Kidney glomerular epithelial cell (primary cell): ENCODE measurements at places on chromosomes 5 and 9.

GRCh38 chr5:169711551-169712225 lies 74.6 kb downstream of the DOCK2 start:
- no peak for DNase-seq

- peak; percentile 46 for DNase-seq
Observed at GRCh38 chr9:110257097-110257841, 962 bp upstream of the TXN start.

GRCh38 chr9:117992006-117992405 lies 287.8 kb downstream of the TLR4 start:
- no peak for DNase-seq

DNA sequence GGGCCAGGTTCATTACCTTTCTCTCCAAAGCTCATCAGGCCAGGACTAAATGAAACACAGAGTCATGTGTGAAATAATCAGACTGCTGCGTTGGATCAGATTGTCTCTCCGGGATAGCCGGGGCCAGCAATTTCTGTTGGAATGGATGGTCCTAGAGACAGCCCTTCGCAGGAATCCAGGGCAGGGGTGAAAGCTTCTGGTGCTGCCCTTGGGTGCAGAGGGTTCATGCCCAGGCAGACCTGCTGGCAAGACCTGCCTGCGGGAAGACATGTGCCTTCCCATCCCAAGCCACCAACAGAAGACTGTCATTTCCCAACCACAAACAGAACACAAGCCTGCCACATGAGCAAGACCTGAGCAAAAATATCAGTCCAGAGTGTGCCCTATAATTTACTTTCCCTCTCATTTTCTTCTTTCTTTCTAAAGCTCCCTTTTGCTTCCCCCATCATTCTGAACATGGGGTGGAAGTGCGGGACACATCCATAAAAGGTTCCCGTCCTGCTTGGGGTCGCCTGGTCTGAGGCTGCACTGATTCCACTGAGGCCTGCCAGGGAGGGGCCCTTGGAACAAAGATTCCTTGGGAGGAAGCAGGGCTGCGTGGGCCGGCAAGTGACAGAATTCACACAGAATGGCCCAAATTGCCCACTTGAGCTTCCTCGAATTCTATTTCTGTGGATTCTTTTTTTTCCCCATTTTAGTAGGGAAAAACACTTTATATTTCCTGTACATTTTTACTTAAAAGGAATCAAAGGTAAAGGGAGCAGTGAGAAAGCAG lies 57.3 kb downstream of the UBE2QL1 start:
- no peak for DNase-seq

DNA sequence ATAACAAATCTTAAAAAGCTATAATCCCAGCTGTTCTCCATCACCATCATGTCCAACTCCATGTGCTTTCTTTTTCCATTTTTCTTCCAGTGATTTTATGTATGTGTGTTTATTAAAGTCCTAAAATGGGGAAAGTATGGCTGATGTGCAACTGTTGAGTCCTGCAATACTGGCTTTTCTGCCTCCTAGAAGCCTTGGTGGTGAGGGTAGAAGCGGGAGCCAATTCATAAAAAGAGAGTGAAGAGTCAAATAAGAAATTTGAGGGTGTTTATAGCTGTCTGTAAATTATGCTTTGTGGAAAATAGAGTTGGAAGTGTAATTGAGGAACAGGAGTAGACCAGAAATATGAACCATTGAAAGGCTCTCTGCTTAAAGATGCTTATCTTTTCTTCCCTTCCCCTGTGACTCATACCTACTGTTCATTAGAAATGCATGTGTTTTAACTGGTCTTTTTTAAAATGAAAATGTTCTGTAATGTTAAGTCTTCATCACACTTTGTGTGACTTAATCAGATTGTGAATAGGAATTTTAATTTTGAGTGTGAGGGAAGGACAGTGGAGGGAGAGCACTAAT lies 80.1 kb downstream of the ZCCHC7 start:
- peak; percentile 28 for DNase-seq

DNA sequence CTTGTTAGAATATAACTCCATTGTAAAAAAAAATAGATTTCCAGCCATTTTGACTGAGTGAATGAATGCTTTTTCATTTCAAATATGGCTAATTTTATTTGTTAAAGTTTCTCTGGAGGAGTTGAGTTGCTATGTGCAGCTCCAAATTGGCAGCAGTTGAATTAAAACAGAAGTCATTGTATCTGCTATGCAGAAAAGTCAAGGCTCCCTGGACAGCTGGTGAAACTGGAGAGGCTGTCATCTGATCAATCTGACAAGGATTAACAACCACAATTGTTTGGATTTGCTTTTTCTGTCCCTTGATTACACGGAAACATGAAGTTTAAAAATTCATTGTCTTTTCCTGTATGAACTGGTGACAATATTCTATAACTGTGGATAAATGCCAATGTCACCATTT lies 713.9 kb downstream of the EFNA5 start:
- DNase-seq: no peak

DNA sequence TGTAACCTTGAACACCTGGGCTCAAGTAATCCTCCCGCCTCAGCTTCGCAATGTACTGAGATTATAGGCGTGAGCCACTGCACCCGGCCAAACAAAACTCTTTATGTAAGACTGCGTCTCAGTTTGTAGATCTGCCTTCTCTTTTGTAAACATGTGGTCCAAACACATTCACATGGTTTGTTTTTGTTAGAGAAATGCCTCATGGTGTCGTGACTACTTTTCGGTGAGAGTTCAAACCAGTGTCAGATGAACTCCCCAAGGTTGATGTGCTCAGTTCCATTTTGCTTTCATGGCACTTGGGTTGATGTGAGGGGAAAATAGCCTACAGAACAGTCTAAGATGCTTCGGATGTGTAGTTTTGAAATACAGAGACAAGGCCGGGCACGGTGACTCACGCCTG lies 231.6 kb downstream of the GOLPH3 start:
- DNase-seq: no peak

GRCh38 chr9:135605238-135605781 lies 34.0 kb downstream of the GLT6D1 start:
- peak; percentile 2 for DNase-seq

DNA sequence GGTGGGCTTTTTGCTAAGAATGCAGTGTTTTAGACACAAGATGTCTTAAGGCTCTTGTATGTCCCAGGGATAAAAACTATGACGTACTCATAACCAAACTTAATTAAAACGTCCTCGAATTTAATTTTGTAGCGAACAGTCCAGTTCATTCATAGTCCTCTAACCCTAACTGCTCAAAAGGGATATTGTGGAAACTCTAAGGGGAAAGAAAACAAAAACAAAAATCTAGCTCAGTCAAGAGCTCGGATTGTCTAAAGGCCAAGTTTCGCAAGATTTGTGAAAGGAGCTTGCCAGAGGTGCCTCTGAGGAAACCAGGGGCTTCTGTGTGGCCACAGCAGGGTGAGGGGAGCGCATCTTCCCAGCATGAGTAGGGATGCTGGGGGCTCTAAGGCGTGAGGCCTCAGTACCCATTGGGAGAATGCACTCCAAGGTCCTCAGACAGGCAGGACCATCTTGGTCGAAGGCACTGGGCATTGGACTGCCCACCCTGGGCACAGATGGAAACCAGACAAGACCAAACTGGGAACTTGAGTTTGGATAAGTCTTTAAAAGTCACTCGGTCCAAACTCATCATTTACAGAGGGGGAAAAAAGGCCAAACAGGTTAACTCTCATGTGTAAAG lies 71.8 kb downstream of the PRRT1B start:
- DNase-seq: no peak

GRCh38 chr9:114309096-114309495 lies 13.8 kb upstream of the ORM1 start:
- DNase-seq: no peak

GRCh38 chr9:8494571-8494970 lies 695.0 kb upstream of the DMAC1 start:
- no peak for DNase-seq

DNA sequence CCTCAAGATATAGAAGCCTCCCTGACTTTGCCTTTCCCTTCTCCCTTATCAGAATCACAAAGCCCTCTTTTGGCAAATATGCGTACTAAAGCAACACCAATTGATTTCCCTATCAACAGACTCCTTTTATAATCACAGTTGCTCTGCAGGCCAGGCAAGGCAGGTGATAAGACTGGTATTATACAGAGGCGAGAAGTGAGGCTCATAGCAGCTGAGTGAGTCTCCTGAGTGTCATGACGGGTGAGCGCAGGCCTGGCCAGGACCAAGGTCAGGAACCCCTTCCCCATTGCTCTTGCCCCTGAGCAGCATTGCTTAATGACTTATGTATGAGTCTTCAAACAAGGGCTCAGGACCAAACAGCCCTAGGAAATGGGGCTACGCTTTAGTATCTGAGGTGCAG lies 70.8 kb downstream of the FBXO38 start:
- DNase-seq: no peak

- DNase-seq: no peak
Observed at GRCh38 chr9:16676519-16676918, 194.0 kb downstream of the BNC2 start.

GRCh38 chr9:35350827-35351549 lies 138.9 kb upstream of the RUSC2 start:
- DNase-seq: no peak

- DNase-seq: no peak
Observed at GRCh38 chr9:134010310-134011173, 14.7 kb upstream of the BRD3OS start.

- DNase-seq: no peak
Observed at GRCh38 chr5:154372661-154373060, 73.1 kb upstream of the SAP30L start.

DNA sequence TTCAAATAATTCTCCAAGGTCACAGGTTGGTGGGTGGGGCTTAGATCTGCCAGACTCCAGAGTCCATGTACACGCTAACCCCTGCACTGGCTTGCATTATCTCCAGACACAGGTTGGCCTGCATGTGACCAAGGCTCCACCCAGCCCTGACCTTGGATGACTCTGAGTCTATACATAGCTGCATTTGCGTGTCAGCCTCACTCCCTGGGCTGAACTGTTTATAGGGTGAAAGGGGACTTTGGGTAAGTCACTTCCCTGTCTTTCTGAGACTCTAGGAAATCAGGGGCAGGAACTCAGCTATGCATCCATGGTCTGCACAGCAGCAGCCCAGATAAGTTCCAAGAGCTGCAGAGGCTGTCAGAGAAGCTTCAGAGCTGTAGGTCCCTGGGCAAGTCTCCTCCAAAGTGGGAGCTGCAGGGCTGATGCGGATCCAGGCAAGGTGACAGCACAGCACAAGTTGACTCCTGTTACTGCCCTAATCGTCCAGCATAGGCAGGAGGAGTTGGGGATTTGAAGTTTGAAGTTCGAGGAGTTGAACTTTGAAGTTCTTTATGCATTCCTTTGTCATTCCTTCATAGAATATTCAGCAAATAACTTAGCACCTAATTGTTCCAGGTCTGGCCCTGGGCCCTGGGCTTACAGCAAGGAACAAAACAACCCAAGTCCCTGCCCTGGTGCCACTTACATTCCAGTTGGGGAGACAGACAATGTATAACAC lies 53.4 kb downstream of the SLC22A5 start:
- DNase-seq: no peak

DNA sequence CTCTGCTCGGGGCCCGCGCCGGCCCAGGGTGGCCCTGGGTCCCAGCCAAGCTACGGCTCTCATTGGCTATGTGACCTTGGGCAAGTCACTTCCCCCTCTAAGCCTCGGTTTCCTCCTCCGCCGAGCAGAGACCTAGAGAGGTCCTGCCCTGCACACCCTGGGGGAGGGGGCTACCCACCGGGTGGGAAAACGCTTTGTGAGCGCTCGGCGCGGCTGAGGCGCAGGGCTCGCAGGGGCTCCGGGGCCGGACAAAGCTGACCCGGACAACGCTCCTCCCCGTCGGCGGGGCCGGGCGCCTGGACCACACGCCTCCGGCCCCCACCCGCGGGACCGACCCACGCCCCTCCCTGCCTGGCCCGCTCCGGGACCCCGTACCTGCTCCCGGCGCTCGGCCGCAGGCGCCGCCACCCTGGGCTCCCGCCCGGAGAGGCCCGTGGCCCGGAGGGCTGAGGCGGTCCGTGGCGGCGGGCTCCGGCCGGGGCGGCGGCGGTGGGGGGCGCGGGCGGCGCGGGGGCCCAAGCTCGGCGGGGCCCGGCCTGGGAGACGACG lies 85.7 kb upstream of the MELK start:
- no peak for DNase-seq

DNA sequence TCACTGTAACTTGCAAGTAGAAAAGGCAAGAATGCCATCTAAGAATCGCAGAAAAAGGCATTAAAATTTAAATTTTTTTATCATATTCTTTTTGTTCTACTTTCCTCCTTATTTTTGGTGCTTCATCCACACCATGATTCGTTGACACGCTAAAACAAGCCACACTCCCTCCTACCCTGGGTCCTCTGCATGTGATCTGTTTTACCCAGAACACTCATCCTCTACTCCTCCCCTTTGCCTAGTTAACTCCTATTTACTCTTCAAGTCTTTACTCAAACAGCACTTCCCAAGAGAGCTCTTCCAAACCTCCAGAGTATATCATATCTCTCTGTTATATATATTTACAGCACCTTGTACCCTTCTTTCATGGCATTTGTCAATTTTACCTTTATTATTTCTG lies 61.4 kb upstream of the SRP19 start:
- no peak for DNase-seq

GRCh38 chr9:37617832-37618231 lies 25.4 kb upstream of the TOMM5 start:
- no peak for DNase-seq

GRCh38 chr5:157571357-157571827 lies 4.2 kb downstream of the ADAM19 start:
- no peak for DNase-seq

DNA sequence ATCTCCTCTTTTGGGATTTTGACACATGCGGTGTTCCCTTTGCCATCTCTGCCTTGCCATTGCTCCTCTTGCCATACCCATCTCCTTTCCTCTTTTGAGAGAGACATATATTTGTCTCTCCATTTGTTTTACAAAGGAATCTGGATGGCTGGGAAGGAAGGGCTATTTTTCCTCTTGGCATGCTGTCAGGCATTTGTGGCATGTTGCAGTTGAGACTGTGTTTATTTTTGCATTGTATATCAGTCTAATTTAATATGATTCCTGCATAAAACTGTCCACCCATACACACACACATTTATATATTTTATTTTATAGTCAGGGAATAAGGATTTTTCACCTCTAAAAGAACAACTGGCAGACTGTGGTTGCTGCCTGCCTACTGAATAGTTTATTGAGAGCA lies 1105.8 kb upstream of the SEMA6A start:
- DNase-seq: no peak

GRCh38 chr5:94389515-94389899 lies 228.9 kb downstream of the KIAA0825 start:
- DNase-seq: no peak

DNA sequence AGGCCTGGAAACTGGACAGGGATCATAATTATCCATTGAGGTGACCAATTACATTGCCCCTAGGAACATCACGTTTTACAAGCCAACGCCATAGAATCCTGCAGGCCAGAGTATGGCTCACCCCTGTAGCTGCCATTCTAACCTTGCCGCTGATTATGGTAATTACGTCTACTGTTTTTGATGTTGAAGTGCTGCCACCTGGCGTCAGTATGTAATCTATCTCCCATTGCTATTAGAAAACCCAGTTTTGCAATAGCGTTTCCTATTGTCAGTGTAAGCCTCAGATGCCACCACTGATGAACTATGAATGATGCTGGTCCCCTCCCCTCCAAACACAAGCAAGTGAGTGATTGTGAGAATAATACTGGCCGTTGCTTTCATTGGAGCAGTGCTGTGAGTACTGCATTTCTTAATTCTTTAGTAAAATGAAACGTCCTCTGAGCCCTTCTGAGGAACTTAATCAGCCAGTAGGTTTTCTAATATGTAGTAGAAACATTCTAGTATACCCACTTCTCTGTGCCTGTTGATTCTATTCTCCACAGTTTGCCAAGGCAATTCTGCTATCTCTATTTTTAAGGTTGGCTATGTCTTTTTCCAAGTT lies 100.5 kb upstream of the NMUR2 start:
- DNase-seq: peak; percentile 62

- no peak for DNase-seq
Observed at GRCh38 chr5:66072031-66072430, 72.1 kb upstream of the SREK1 start.
